IMR-90 (cell line): ENCODE measurements at places on chromosomes 1 and 21. TPM values are rescaled to one million over a fixed set of nuclear protein-coding genes. Genes with fewer than 3 reads are reported as not detected.
A peak's percentile ranks its signal among the peaks of the same experiment; 100 is the strongest.

GRCh38 chr1:150186789-150187559, 37.3 kb downstream of the PLEKHO1 start:
- peak; percentile 56 for DNase-seq

DNA sequence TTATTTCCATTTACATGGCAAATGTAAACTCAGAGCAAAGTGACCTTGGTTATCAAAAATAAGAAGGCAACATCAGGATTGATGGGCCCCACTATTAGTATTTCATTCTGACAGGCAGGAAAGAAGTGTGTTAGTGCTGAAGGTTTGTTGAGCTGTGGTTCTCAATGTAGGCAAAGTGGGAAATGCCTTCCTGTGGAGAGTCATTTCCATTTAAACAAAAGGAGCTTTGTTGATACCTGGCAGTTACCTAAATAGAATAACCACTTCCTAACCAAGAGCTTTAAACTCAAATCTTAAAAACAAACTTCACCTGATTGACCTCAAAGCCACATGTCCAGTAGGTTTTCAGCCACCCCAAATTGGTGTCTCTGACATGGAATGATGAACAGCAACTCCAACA, 579.9 kb upstream of the BEND5 start:
- DNase-seq = no peak

The GPR25 gene
- total RNA-seq = not detected in 2 replicates

- DNase-seq = peak; percentile 81
Observed at GRCh38 chr21:35940074-35940927, 120.0 kb downstream of the SETD4 start.

The CNR2 gene
- total RNA-seq = not detected in 2 replicates
